ENCODE measurements at places on chromosomes 5 and 9.
A peak's percentile ranks its signal among the peaks of the same experiment; 100 is the strongest.

DNA sequence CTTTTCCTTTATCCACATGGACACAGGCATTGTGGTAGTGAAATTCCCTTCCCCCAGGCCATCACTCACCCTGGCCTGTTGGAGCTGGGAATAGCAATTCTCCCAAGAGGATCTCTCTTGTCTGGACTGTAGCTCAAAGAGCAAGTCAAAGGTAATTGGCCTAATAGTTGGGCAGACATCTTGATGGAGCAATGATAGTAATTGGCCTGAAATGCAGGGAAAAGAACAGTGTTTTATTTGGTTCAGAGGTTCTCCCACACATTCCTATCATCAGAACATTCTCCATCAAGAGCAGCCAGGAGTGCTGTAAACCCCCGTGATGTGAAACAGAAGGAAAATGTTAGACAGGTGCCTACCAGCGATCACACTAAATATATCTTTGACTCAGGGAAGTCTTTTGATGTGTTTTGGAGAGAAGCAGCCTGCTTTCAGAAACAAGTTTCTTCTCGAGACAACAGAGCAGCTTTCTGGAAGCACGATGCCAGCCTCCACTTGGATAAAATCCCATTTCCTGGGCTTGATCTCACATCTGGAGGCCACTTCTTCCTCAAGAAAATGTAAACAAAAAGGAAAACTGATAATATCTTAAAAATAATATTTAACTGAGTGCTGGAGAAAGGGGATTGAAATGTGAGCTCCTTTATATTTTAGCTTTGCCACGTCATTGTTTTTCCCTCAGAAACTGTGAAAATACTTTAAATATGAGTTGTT is 198.1 kb upstream of the WWC1 start:
- DNase-seq: no peak

DNA sequence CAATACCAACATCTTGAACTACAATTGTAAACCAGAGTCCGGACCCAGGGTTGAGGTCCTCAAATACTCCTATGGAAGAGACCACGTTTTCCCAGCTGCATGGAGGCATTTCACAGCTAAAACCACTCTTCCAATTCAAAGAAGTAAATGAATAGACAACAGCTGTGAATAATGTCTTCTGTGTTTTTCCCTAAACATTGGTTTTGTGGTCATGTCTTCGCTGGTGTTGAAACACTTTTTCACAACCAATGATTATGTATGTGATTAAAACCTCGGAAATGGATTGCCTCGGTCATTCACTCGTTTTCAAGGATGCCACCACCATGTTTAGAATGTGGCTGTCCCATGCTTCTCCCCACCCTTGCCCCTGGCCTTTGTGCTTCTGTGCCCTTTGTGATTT is 9.4 kb upstream of the TENT4A start:
- peak; percentile 51 for DNase-seq

DNA sequence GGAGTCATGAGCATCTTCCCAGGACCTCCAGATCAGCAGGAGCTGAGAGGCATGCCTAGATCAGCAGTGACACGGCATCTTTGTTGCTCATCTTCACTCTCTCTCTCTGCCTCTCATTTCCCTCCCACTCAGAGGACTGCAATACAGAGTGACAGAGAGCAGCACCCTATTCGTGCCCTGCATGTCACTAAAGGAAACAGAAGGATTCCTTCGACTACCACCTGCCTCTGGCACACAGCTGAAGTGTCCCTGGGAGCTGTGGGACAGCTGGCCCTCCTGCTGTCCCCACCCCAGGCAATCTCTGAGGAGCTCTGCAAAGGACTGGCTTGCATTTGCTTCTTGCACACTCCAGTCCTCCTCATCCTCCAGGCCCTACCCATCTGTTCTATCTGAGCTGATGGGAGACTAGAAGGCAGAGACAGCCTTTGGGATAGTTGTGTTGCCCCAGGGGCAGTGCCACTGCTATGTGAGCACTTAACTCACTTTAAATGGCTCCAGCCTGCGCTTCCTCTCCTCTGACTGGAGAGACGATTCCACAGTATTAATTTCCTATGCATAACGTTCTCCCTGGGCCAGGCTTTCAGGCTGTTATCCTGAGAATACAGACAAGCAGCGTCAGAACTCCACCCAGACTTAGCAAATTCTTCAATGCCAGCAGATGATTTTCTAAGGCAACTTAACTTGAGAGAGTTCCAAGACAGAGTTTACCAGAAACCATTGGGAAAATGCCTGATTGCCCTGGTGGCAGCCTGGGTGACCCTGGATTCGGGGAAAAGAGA is 167.6 kb upstream of the MAP1B start:
- no peak for DNase-seq

DNA sequence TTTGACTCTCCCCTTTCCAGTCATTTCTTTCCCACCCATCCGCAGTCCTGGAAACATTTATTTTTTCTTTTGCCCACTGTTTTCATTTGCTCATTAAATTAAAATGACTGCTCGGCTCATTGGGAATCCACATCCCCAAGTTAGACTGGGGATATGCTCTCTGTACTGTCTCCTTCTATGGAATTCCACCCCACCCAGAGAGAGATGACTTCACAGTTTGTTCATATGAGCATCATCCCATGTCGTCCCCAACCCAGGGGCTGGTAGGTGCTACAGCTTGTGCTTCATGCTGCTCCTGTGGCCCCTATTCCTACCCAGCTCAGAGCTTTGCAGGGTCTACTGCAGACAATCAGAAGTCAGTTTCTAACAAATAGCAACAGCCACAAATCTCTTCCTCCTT is 16.5 kb upstream of the RARS1 start:
- no peak for DNase-seq

DNA sequence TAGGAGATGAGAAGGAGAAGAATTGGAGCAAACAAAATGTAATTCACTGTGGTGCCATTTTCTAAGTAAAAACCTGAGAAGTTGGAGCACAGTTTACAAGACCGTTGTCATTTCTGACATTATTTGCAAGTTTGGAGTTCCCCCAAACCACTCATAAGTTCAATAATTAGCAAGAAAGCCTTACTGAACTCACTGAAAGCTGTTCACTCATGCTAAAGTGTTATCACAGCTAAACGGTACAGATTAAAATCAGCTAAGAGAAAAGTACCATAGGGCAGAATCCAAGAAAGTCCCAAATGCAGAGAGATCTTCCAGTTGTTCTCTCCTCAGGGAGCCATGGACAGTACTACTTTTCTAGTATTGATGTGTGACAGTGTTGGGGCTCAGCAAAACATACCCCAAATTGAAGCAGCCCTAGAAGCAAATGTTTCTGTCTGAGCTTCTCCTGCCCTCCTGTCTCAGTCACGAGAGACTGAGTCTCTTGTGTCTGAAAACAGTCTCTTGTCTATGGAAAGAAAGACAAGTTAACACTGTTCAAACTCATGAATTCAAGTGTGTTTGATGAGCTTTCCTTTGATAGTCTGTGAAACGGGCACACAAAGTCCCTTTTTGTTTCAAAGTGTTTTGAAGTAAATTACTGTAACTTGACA is 221.2 kb downstream of the GABRG2 start:
- DNase-seq: no peak

GRCh38 chr5:26669031-26669430 is 369.4 kb downstream of the CDH9 start:
- DNase-seq: no peak

DNA sequence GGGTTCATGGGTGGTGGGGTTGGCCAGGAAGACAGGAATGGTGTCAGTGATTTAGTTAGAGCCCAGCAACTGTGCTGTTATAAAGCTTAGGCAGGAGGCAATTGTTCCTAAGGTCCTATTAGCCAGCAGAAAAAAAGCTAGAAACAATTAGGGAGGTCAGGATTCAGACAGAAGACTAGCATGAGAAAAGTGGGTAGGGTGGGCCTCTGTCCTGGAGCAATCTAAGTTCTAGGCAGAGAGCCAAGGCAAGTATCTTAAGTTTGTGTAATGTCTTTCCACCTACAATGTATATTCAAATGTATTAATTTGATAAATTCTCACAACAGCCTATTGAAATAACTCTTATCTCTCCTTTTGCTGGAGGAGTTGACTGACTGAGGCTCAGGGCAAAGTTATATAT is 6.1 kb upstream of the ZFAND5 start:
- DNase-seq: no peak

GRCh38 chr9:76403352-76403751 is 9.1 kb upstream of the RFK start:
- peak; percentile 95 for DNase-seq

Measured in inflammatory macrophage treated with lipopolysaccharide for 4 hours (primary cell).